ENCODE measurements at places on chromosomes 6 and 20.

GRCh38 chr20:41573955-41574354 is 44.2 kb downstream of the CHD6 start:
- DNase-seq = no peak

DNA sequence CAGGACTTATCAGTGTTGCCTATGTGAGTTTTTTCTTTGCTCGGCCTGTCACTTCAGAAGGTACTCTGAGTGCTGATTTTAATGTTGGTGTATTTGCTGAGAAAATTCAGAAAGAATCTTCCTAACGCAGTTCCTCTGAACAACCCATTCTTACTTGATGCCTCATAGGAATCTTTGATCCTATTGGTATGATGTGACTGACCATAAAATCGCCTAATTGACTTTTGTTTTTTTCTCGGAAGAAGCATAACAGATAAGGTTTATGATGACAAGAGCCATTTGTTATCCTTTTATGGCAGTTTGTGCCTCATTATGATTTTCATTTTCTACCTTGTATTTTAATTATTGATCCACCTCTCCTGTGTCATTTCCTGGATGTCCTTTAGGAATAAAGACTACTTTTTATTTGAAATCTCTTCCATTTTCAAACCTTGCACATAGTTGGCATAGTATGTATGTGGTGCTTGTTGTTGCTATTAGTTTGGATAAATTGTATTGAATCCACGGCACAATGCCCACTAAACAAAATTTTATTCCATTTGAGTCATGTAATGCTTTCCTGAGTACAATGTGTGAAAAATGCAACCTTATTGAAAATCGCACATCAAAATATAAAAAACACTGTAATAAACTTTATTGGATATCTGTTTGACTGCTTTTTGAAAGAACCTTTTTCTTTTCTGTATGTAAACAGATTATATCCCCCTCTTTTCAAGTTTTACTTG is 37.3 kb downstream of the LRRC1 start:
- DNase-seq = no peak

GRCh38 chr6:108820006-108820405 is 28.2 kb upstream of the ARMC2 start:
- no peak for DNase-seq

GRCh38 chr20:46293084-46293483 is 15.2 kb downstream of the CDH22 start:
- no peak for DNase-seq

DNA sequence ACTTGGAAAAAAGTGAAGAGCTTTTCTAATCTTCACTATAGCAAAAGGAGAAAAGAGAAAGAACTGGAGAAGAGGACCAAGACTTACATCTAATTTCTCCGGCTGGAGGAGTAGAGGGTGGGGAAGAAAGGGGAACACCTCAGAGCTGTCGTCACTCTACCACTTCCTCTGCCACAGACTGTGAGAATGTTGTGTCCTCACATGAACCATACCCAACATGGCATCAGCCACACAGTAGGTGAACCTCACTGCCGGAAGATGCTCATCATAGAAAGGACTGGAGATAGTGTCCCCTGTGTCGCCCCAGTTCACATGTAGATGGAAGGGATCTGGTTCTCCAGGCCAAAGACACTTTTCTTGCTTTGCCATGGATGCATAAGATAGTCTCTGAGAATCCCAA is 604.4 kb upstream of the NOX3 start:
- DNase-seq = peak; percentile 2

DNA sequence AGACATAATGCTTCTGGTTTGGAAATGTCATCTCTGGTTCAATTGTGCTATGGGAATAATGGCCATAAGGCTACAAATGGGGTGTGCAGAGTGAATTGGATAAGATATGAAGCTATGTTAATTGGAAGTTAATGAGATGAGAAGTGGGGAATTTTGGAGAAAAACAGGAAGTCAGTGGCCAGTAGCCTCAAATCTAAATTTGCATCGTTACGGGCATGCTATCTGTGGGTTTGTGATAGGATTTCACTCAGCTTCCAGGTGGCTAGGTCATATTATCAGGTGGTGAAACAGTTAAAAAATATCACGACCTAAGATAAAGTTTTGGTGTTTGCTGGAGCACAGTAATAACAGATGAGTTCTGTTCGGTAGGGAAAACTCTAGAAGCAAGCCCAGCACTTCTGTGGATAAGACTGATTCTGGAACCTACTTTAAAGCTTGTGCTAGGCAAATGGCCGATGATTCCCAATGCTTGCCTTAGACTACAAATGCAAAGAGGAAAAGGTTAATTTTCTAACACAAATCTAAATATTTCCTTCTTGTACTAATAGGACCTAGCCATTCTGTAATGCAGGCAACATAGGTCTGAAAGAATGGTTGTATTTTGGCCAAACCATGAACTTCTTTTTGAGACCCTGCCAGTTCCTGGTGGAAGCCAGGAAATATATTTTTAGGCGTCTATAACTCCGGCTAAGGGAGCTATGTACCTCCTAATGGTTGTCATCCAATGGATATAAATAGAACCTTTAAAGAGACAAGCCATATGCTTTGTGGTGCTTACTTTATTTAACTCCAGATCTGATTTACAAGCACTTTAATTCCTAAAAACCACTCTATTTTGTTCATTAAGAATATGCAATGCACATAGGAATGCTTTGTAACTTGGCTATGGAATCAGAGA is 111.0 kb downstream of the PLCB1 start:
- DNase-seq = no peak

GRCh38 chr6:41344876-41345275 is 9.5 kb downstream of the NCR2 start:
- peak; percentile 72 for DNase-seq

DNA sequence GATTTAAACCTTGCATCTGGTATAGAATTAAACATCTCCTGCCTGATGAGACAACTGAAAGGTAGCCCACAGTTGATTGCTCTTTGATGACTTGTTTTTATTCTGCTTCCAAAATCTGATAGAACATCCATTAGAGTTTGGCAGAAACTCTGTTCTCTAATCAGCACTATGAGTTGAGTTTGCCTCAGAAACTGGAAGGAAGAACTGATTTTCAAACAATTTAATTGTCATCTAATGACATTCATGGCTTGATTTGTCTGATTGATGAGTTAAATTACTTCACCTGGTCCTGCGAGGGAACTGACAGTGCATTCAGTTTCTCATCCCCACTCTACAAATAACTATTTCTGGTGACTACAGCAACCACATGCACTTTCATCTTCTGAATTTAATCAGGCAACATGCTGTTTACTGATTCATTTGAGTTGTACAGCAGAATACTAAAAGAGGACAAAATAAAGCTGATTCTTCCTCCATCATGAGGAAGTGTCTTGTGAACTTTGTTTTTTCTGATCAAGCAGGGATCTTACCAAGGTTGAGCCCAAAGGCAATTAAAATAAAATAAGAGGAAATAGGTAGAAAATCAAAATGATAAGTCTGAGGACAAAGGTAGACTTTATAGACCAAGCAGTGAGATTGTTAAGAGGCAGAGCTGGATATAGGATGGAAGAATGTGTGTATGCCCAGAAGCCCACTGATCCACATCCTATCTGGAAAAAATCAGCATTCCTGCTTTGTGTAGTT is 15.7 kb upstream of the MRAP2 start:
- DNase-seq = no peak

DNA sequence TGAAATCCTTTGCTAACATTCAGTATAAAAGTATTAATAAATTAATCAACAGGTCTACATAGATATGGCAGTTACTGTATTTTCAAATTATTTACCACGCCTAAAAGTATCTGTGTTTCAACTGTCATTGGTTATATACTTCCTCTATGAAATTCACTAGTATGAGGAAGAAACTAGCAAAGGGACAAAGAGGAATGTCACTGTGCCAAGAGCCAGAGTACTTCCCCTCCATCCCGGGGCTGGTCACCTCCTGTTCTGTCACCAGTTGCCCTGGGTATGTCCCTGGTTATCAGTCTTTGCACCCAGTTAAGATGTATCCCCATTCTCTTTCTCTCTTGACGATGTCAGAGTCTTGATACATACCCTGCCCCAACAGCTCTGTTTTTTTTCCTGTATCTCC is 476.8 kb upstream of the SOX4 start:
- no peak for DNase-seq

GRCh38 chr6:138601128-138601527 is 101.8 kb upstream of the NHSL1 start:
- no peak for DNase-seq

DNA sequence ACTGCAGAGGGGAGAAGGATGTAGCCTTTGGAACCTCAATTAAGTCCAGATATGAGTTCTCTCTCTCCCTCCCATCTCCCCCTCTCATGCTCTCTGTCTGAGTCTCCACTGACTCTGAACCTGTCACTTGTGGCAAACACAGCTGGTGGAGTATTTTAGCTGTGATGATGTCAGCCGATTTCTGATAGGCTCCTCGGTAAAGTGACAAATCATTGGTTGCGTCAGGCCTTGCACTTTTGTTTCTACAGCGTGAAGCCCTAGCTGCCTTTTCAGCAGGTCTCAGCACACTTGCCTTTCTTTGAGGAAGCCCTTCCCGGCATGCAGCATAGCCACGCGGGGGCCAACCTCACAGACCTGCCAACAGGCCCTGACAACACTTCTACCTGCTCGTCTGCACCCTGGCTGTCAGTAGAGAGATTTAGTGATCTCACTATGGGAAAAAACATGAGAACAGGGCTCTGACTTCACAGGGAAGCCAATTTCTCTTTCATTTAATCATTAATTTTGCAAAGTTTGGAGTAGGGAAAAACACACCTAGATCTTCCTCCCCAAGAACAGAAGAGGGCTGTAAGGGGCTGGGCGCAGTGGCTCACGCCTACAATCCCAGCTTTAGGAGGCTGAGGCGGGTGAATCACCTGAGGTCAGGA is 84.4 kb downstream of the GMPR start:
- peak; percentile 77 for DNase-seq

GRCh38 chr20:17437251-17437650 is 93.9 kb downstream of the BFSP1 start:
- no peak for DNase-seq

DNA sequence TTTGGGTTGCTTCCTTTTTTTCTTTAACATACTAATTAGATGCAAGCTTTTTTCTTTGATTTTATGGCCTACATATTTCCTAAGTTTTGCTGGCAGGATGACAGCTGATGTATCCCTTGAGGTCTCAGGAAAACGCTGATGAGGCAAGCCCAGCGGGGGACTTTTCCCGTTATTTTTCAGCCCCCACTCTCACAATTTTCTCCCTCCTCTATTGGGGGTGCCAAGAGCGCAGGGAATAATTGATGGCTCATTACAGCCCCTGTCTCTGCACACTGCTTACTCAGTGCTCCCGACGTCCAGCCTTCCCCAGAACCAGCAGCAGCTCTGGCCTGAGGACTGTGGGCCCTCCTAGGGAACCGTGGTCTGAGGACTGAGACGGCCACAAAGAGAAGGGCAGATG is 38.6 kb upstream of the VSTM2L start:
- DNase-seq = no peak

DNA sequence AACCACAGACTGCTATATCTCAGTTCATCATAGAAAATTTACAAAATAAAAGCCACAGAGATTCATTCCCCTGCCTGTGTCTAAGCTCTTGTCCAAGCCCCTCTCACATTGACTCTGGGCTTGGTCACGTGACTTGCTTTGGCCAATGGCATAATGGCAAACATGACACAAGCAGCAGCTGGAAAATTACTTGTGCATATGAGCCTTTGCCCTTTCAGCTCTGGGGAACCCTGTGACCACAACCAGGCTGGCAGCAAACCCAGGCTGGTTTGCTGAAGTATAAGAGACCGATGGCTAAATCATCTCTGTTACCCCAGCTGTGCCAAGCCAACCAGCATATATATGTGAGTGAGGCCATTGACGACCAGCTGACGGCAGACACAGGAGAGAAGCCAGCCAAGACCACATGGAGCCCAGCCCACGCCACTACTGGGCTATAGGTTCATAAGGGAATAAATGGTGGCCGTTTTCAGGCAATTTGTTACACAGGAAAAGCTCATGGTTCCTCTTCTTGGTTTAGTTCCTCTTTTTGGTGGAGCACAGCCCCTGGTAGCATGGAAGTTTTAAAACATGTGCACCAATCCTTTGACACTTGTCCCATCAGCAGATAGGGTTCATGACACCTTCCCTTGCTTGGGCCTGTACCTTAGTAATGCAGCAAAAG is 31.8 kb upstream of the RSPO4 start:
- no peak for DNase-seq

DNA sequence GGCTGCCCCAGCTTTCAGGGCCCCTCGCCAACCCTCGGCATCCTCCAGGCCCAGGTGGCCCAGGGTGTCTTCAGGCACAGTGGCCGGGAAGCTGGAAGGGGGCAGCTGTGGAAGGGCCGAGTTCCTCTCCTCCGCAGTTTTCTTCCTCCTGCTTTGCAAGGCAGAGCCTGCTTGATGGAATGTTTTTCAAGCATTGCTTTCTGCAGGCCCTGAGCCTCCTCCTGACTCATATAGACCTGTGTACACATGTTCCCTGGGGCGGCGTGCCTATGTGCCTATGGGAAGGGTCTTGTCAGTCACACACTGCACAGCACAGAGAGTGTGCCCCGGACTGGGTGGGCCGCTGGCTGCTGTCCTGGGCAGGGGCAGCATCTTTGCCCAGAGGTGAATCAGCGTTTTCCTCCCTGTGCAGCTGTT is 107.5 kb downstream of the ERMARD start:
- DNase-seq = no peak

DNA sequence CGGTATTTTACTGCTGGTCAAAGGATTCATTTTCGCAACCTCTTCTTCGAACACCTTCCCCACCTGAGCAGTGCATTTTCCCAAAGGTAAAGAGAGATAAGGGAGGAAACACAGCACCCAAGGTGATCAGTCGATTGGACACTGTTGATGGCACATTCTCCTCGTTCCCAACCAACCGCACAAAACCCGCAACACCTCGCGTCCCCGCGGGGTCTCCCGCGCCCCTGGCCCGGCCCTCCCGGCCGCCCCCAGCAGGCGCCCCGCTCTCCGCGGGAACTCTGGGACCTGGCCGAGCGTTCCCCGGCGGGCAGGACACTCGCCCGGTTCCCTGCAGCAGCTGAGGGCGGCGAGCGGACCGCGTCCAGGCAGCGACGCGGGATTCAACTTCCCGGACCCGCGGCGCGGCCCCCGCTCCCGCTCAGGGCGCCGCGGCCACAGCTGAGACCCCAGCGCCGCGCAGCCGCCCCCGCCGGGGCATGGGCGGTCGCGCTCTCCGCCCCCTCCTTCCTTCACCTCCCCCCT is 506 bp downstream of the RGS17 start:
- no peak for DNase-seq

DNA sequence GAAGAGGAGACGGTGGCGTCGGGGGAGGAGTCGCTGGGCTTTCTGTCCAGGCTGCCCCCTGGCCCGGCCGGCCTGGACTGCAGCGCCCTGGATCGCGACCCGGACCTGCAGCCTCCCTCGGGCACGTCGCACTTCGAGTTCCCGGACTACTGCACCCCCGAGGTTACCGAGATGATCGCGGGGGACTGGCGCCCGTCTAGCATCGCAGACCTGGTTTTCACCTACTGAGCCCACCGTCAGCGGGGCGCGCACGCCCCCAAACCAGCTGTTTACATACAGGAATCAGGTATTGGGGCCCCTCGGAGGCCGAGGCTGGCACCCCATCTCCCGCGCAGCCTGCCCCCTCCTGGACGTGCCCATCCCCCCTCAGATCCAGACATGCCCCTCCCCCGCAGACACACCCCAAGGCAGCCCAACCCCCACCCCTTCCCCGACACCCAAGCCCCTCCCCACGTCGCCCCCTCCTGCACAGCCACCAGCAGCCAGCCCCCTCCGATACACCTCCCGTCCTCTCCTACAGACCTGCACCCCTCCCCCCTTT is 1.4 kb downstream of the SOX12 start:
- no peak for DNase-seq

GRCh38 chr20:10581823-10582222 is 92.0 kb downstream of the JAG1 start:
- DNase-seq = no peak

GRCh38 chr20:14062786-14063185 is 67.5 kb downstream of the MACROD2 start:
- DNase-seq = no peak

All from CD4-positive, alpha-beta T cell (primary cell).